Stimulated activated CD4-positive, alpha-beta T cell treated with anti-CD3 and anti-CD28 coated beads, Interleukin-2, amount 100 ng/mL, for 24 hours (primary cell): ENCODE measurements at places on chromosomes 5 and 9.

GRCh38 chr5:115496936-115497576 is 47.5 kb downstream of the FEM1C start:
- no peak for DNase-seq

DNA sequence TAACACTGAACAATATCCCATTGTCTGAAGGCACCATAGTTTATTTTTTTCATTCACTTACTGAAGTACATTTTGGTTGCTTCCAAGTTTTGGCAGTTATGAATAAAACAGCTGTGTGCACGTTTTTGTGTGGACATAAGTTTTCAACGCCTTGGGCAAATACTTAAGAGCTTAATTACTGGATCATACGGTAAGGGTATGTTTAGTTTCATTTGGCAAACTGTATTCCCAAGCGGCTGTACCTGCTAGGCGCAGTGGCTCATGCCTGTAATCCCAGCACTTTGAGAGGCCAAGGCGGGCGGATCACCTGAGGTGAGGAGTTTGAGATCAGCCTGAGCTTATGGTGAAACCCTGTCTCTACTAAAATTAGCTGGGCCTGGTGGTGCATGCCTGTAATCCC is 63.7 kb upstream of the FAM120A start:
- no peak for DNase-seq

DNA sequence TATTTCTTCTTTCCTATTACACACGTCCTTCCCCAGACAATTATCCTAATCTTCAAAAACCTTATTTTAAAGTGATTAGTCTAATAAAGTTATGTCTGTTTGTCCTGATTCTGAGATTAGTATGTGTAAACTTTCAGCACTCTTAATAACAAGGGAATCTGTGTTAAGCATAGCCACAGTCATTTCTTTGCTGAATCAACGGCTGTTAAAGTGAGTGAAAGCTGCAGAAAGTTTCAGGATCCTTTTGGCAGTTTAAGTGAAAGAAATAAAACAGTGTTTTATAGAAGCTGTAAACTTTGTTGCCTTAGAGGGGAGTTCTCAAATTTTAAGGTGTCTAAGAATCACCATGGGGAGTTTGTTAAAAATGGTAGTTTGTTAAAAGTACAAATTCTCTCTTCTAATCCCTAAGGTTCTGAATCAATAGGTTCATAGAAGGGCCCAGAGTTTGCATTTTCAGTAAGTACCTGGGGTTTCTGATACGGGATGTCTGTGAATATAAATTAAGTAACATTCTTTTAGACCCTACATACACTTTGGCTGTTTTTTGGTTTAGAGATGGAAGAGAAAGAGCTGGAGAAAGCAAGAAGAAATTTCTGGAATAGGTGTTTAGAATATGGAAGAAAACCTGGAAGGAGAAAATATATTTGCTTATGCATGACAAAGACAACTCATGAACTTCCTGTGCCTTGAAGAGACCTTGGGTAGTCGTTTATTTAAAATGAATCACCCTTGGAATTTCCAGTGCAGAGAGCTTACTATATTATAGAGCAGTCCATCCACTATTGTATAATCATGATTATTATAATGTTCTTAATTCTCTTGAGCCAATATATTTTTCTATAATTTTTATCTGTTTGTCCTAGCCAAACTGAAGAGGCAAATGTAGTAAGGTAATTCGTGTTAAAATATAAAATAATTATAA is 45.7 kb downstream of the SCAMP1 start:
- DNase-seq, result no peak

- DNase-seq, result no peak
Observed at GRCh38 chr9:137582286-137582860, 3.6 kb upstream of the DPH7 start.

DNA sequence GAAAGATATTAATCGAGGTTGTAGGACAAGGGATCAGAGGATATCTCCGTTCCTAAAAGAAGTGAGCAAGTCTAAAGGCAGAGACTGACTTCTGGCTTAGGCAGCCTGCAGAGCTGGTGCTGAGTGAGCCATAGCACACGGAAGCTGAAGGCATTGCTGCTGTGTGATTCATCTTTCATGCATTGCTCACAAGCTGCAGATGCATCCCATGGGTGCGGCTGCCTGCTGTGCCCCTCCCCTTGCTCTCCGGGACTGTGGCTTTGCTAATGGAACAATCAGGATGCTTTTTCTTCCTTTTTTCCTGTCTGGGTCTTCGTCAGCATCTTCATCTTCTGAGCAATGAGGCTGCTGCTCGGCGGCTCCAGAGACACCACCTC is 341.4 kb downstream of the DIRAS2 start:
- DNase-seq, result no peak

- DNase-seq, result no peak
Observed at GRCh38 chr5:37533851-37534250, 154.7 kb downstream of the WDR70 start.

- no peak for DNase-seq
Observed at GRCh38 chr5:20032896-20033295, 44.9 kb upstream of the CDH18 start.

GRCh38 chr5:171989276-171989675 is 17.2 kb downstream of the FBXW11 start:
- no peak for DNase-seq

- no peak for DNase-seq
Observed at GRCh38 chr5:74188351-74189105, 452.0 kb downstream of the ENC1 start.

DNA sequence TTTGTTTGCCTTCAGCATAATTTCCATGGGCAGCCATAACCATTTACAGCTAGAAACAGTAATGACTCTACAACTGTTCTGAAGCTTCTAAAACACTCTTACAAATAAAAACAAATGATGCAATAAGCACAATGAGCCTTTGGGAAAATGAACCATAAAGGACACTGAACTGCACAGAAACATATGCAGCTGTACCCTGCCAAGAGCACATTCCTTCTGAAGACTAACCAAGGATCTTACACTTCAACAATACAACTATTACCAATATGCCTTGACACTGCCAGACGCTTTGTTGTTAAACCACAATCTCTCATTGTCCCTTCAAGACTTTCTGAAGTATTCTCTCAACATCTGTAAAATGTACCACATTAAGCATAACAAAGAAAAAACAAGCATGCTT is 104.2 kb upstream of the HMHB1 start:
- no peak for DNase-seq

DNA sequence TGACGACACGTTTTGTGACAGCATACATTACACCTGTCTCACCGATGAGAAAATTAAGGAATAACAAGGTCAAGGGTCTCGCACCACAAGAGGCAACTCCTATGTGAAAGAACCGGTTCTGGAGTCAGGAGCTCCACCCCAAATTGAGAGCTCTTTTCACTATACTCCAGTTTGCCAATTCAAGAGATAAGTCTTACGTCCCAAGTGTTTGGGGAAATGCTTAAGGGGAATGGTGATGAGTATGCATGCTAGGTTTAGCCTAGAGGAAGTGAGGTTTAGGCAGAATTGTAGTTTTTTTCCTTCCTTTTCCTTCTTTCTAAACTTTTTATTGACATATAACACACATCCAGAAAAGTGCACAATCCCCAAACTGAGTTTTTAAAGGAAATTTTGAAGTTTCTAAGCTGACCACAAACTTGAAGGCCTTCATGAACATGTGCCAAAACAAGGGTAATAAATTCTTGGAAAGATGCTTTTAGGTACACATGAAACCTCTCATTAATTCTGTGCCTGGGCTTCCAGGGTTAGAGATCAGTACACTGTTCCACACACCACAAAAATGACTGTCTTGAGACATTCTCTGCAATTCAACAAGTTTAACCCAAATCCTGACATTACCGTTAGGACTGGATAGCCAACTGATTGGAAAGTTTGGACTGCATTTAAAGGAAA is 127.6 kb upstream of the SLC1A3 start:
- no peak for DNase-seq

GRCh38 chr9:69122082-69122548 is 52.0 kb upstream of the TJP2 start:
- peak; percentile 51 for DNase-seq

DNA sequence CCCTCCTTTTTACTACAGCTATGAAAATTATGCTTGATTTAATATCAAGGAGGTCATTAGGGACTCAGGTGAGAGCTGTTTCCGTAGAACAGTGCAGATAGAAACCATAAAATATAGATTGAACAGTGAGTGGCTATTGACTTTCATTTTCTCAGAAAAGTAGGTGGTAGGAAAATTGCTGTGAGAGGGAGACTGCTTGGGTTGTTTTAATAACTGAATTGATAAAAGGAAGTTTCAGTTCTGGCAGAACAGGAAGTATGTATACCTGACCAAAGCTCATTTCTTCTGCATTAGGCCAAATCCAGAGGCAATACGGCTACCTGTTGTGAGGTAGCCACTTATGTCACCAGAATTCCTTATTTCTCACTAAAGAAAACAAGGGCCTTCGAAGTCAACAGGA is 761.7 kb upstream of the ARRDC3 start:
- no peak for DNase-seq

- no peak for DNase-seq
Observed at GRCh38 chr5:94891972-94892371, 273.5 kb downstream of the SLF1 start.

- DNase-seq, result no peak
Observed at GRCh38 chr5:137115152-137115551, 384.0 kb downstream of the SPOCK1 start.
